Neural progenitor cell (in vitro differentiated cells): ENCODE measurements at places on chromosomes 2 and 18. TPM values are rescaled to one million over a fixed set of nuclear protein-coding genes. Genes with fewer than 3 reads are reported as not detected.

Gene KHK
- 3.3 and 5.0 TPM in 2 replicates for total RNA-seq

Gene MATN3
- 0.45 and 1.7 TPM in 2 replicates for total RNA-seq

Gene NCKAP5
- total RNA-seq = 0.43 and 0.47 TPM in 2 replicates

Gene CCDC138
- 47.2 and 92.6 TPM in 2 replicates for total RNA-seq

Gene SERPINB13
- not detected in 2 replicates for total RNA-seq

Gene WNT10A
- total RNA-seq = not detected in 2 replicates

- no peaks in the 10 kb centered on the region for H3K27me3 ChIP-seq
- no peak for DNase-seq
- H3K4me1 ChIP-seq = peaks cover 18% of the 10 kb centered on the region
- no peak overlapping the region for H3K4me3 ChIP-seq
- H3K27ac ChIP-seq = no peak overlapping the region
- peaks cover 77% of the 10 kb centered on the region for H3K36me3 ChIP-seq
Observed at GRCh38 chr2:221431477-221431876, 140.6 kb downstream of the EPHA4 start.

GRCh38 chr2:211077216-211077767 lies 520.9 kb downstream of the CPS1 start:
- no peak for DNase-seq
- H3K27me3 ChIP-seq = no peaks in the 10 kb centered on the region
- H3K36me3 ChIP-seq = no peaks in the 10 kb centered on the region
- no peak overlapping the region for H3K4me3 ChIP-seq

GRCh38 chr2:100625717-100626116 lies 62.9 kb downstream of the PDCL3 start:
- DNase-seq = no peak
- H3K27me3 ChIP-seq = no peaks in the 10 kb centered on the region
- no peak overlapping the region for H3K27ac ChIP-seq
- no peaks in the 10 kb centered on the region for H3K4me1 ChIP-seq
- H3K4me3 ChIP-seq = no peak overlapping the region
- H3K36me3 ChIP-seq = no peaks in the 10 kb centered on the region

DNA sequence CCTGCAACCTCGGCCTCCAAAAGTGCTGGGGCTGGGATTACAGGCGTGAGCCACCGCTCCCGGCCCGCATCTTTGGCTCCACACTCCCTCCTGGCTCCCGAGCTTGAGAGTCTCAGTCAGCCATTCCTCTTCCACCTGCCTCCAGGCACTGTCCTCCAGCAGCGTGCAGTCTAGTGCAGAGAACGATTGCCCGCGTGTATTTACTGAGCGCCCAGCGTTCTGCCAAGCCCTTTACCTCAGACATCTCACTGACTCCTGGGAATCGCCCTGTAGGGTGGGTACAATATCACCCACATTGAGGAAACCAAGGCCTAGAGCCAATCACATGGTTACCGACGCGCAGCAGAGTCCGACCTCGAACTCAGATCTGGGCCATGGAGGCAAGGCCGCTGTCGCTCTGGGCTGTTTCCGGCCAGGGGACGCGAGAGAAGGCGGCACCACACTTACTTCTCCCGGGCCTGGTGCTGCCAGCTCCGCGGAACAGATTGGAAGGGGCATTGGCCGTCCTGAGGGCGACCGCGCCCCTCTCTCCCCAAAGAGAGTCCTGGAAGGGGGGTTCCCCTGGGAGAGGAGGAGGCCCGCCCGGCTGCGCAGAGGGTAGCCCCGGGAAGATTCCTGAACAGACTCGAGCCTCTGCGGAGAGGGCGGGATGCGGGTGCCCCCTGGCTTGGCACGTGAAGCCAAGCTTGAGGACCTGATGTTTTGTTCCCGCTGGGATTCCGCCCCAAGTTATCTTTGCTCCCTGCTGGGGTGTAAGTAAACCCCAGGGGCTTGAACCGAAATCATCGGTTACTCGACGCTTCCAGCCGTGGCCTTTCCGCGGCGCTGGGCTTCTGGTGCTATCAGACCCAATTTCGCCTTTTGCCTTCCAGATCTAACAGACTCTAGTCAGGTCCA lies 5.2 kb upstream of the DLX2 start:
- peaks cover 91% of the 10 kb centered on the region for H3K27me3 ChIP-seq
- H3K4me3 ChIP-seq = no peak overlapping the region
- peak; percentile 35 for DNase-seq
- H3K4me1 ChIP-seq = peaks cover 14% of the 10 kb centered on the region
- no peaks in the 10 kb centered on the region for H3K36me3 ChIP-seq

DNA sequence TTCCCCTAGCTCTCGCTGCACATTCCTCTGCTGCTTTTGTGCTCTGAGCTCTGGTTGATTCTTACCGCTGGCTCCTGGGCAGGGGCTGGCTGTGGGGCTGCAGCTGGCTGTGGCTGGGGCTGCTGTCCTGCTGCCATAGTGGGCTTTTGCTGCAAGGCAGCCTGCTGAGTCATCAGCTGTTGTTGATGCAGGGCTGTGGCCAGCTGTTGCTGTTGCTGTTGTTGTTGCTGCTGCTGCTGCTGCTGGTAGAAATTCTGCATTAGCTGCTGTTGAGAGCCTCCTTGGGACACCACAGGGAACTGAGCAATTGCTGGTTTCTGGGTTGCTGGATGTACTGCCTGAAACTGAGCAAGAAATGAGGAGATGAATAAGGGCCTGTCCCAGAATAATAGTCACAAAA lies 77.2 kb upstream of the NFU1 start:
- no peaks in the 10 kb centered on the region for H3K27me3 ChIP-seq
- H3K4me1 ChIP-seq = peaks cover 16% of the 10 kb centered on the region
- peak overlapping the region; percentile 12 for H3K27ac ChIP-seq
- H3K4me3 ChIP-seq = no peak overlapping the region

DNA sequence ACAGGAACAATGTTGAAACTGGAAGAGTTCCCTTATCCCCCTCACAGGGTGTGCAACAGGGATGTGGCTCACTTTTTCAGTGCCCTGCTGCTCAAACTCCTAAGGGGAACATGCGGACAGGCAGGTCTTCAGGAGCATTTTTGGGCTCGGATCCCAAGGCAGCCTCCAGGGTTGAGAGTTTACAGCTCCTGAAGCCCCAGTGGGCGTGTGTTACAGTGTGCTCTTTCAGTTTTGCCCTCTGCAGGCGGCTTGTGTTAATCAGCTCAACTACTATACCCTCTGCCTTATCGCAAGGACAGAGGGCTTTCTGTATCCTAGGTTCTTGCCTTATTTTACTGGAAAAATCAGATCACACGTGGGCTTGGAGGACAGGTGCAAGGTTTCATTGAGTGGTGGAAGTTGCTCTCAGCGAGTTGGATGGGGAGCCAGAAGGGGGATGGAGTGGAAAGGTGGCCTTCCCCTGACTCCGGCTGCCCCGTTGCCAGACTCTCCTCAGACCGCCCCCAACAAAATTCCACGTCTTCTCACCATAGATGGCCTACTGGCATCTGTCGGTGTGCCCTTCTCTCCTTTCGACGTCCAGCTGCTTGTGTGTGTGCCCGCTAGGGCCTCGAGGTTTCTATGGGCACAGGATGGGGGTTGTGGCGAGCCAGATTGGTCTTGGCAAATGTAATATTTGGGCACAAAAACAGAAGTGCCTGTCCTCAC lies 541.9 kb downstream of the TMX3 start:
- no peak overlapping the region for H3K27ac ChIP-seq
- no peaks in the 10 kb centered on the region for H3K36me3 ChIP-seq
- no peaks in the 10 kb centered on the region for H3K27me3 ChIP-seq
- no peak overlapping the region for H3K4me3 ChIP-seq
- H3K4me1 ChIP-seq = no peaks in the 10 kb centered on the region

DNA sequence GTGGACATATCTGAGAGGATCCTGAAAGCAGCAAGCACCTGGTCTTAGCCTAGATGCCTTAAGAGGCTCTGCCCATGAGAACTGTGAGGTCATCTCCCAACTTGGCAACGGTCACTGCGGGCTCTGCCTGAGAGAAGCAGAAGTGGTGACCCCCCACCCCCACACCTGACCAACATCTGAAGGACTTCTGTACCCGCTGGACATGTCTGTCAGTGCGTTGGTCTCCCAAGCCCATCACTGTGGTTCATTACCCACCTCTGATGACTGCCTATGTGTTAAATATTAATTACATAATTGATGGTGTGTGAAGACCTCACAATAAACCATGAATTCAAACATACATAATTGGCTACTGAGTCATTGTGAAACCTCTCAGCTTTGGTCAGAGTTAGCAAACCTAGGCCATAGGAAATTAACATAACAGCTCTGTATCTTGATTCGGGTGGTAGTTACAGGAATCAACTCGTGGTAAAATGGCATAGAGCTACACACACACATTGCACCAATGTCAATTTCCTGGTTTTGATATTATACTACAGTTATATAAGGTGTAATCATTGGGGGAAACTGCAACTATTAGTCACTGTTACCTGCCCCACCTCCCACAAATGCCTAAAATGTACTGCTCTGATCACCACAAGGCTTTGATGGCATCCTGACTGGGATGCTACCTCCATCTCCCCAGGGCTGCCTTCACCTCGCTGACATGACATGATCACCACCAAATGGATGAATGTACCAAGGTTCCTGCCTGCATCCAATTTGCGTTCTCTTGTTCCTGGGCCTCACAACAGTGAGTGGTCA lies 4.3 kb upstream of the GALNT1 start:
- no peak overlapping the region for H3K27ac ChIP-seq
- H3K36me3 ChIP-seq = no peaks in the 10 kb centered on the region
- H3K4me1 ChIP-seq = peaks cover 9% of the 10 kb centered on the region
- no peak overlapping the region for H3K4me3 ChIP-seq
- DNase-seq = no peak
- peaks cover 14% of the 10 kb centered on the region for H3K27me3 ChIP-seq

DNA sequence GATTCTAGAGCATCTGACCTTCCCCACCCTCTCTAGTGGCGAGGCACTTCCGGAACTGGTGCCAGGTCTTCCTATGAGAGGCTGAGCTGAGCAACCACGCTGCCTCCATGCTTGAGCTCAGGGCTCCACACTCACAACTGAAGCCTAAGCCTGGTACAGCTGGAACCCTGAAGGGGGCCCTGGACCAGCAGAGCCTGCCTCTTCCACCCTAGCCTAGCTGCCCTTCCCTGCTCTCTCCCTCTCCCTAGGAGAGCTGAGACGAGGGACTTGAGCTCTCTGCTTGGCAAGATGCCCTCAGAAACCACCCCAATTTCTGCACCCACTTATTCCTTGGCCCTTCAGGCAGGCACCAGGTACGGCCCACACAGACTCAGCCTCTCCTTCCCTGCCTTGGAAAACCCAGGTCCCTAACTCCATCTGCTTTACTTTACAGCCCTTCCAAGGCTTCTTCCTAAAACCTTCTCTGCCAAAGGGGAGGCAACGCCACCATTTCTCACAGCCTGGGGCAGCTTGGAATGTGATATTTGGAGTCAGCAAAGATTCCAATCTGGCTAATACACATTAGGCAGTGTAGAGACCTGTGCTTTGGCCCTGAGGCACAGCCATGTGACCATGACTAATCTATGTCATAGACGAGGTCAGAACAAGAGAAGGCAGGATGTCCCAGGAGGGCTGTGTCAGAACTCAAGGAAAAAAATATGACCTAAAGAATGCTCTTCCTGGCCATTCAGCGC lies 18.8 kb downstream of the COX7A2L start:
- DNase-seq = no peak
- H3K4me1 ChIP-seq = no peaks in the 10 kb centered on the region
- no peaks in the 10 kb centered on the region for H3K27me3 ChIP-seq
- no peak overlapping the region for H3K4me3 ChIP-seq

DNA sequence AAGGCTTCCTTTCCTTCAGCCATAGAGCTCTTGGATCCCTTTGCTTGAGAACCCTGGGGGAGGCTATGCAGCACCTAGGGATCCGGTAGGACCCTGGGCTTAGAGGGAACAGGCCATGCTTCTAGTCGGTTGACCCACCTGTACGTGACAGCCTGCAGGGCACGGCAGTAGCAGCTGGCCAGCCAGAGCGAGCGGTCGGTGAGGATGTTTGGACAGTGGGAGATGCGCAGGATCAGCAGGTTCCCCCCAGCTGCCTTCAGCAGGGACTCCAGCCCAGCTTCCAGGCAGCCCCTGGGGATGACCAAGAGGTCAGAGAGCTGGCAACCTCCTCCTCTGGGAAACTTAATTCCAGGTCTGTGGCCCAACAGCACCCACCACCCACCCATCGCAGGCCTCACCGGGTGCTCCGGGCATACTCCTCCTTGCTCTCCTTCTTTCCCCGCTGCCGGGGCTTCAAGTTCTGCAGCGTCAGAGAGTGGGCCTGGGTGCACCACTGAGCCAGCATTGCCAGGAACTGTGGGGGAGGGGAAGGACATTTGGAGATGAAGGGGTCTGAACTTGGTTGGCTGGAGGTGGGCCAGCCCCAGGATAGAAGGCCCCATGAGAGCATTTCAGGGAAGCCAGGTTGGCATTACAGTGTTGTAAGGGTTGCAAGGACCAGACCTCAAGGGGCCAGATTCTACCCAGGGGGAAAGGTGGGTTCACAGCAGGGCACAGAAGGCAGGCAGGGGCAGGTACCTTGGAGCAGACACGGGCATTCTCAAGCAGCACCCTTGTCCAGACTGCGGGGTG lies 20.5 kb downstream of the FBXO41 start:
- DNase-seq = no peak
- no peaks in the 10 kb centered on the region for H3K4me1 ChIP-seq
- no peak overlapping the region for H3K27ac ChIP-seq
- no peaks in the 10 kb centered on the region for H3K36me3 ChIP-seq

DNA sequence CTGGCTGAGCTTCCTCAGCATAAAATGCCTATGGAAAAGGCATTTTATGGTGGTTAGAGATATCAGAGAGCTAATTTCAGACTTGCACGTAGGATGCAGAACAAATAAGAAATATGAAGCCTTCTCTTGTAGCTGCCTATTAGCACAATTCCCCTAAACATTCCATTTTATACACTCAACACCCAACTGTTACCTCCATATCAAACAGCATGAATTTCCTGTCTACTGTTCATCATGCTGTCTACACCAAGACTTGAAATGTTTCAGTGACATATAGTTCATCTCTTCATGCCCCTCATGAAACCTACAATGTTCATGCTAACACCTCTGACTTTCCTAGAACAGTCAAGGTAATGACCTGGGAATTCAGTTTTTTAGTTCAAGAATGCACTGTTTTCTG lies 249.9 kb downstream of the PIEZO2 start:
- H3K36me3 ChIP-seq = no peaks in the 10 kb centered on the region
- H3K27ac ChIP-seq = no peak overlapping the region
- H3K27me3 ChIP-seq = no peaks in the 10 kb centered on the region
- DNase-seq = no peak
- no peak overlapping the region for H3K4me3 ChIP-seq

- H3K4me1 ChIP-seq = no peaks in the 10 kb centered on the region
- peaks cover 14% of the 10 kb centered on the region for H3K27me3 ChIP-seq
- H3K27ac ChIP-seq = no peak overlapping the region
- peak; percentile 85 for DNase-seq
- peaks cover 5% of the 10 kb centered on the region for H3K36me3 ChIP-seq
- H3K4me3 ChIP-seq = peak overlapping the region; percentile 76
Observed at GRCh38 chr18:9333441-9334328, 888 bp upstream of the TWSG1 start.

DNA sequence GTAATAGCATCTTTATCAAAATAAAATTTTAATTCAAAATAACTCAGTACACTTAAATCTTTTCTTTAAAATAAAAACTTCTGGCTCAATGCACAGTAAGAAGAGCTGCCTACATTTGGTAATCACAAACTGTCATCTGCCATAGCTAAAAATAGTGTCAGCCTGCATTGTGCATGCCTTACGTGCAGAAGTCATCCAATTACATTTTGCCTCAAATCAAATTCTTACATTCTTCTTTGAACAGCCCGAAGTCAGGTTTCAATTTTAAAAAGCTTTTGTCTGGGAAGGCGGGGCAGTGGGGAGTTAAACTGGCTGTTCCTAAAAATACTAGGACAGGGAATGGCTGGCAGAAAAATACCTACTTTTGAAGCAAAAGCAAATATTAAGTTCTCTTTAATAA lies 51.1 kb downstream of the RTN4 start:
- no peak for DNase-seq
- no peaks in the 10 kb centered on the region for H3K27me3 ChIP-seq
